ENCODE measurements at places on chromosomes 3 and 15. TPM values are rescaled to one million over a fixed set of nuclear protein-coding genes. Genes with fewer than 3 reads are reported as not detected.

NANOGP8 gene
- not detected for polyA plus RNA-seq

TRIM42 gene
- not detected for polyA plus RNA-seq

CNTN4 gene
- polyA plus RNA-seq: not detected

ZNF660 gene
- not detected for polyA plus RNA-seq

ANKRD34C gene
- not detected for polyA plus RNA-seq

ECE2 gene
- not detected for polyA plus RNA-seq

PPP1R14D gene
- polyA plus RNA-seq: not detected

DNA sequence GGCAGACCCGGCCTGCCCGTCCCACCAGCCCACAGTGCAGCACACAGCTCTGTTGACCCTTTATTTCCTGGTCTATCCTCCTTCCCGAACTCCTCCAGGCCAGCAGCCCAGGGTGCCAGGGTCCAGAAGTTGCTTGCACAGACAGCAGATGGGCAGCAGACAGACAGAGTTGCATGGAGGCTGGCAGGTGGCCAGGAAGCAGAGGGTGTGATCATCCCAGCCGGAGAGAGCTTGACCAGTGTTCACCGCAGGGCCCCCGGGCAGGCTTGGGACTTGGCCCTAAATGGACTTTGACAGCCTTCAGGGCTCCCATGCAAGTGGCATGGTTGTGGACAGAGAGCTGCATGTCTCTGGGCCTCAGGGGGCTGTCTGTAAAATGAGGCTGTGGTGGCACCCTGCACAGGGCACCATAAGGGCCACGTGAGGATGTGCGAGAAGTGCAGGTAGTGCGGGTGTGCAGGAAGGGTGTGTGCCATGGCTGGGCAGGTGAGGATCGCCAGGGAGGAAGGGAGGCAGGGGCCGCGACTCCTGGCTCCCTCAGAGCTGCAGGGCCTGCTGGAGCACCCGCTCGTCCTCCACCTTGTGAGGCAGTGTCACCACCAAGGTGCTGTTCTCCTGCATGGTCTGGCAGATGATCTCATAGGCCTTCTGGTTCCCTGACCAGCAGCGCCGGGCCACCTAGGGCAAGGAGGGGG, 6.3 kb upstream of the ZXDC start:
- no peak overlapping the region for H3K27ac ChIP-seq
- H3K4me3 ChIP-seq: no peak overlapping the region
- H3K4me1 ChIP-seq: no peaks in the 10 kb centered on the region

GRCh38 chr3:130820976-130821375, 72.9 kb upstream of the ATP2C1 start:
- DNase-seq: no peak
- H3K36me3 ChIP-seq: no peaks in the 10 kb centered on the region
- no peaks in the 10 kb centered on the region for H3K4me1 ChIP-seq
- no peaks in the 10 kb centered on the region for H3K27me3 ChIP-seq

DNA sequence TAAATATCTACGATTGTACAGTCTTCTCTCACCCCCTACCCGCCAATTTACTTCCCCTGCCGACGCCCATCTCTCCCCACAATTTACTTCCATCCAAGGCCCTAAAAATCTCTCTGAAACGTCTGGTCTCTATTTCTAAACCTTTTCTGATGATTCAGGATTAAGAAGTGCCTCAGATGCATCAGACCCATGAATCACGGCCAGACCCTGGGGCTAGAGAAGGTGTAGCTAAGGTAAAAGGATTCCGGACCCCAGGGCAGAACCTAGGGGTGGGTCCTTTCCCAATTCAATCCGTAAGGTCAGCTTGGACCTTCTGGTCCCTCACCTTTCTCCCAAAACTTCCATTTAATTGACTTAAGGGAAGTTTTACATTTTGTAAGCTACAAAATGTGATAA, 46.4 kb downstream of the LRIG1 start:
- no peak for DNase-seq
- H3K27ac ChIP-seq: no peak overlapping the region
- H3K4me3 ChIP-seq: no peak overlapping the region

DNA sequence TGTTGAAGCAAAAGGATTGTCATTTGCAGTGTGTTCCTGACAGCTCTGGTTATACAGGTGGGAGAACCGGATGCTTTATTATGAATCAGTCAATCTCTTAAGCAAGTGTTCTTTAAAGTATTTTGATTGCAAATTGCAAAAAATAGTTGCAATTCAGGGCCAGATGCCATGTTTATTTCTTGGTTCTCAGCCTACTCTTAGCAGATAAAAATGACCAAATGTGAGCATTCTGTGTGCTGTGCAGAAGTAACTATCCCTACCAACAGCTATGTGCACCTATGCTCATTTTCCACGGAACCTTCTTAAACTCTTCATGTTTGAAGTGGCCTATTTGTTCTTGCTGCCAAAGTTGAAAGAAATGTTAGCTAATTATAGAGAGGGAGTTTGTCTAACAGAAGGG, 262.3 kb upstream of the RASGRP1 start:
- DNase-seq: no peak
- H3K4me1 ChIP-seq: no peaks in the 10 kb centered on the region
- H3K27me3 ChIP-seq: no peaks in the 10 kb centered on the region
- H3K27ac ChIP-seq: no peak overlapping the region
- no peaks in the 10 kb centered on the region for H3K36me3 ChIP-seq

DNA sequence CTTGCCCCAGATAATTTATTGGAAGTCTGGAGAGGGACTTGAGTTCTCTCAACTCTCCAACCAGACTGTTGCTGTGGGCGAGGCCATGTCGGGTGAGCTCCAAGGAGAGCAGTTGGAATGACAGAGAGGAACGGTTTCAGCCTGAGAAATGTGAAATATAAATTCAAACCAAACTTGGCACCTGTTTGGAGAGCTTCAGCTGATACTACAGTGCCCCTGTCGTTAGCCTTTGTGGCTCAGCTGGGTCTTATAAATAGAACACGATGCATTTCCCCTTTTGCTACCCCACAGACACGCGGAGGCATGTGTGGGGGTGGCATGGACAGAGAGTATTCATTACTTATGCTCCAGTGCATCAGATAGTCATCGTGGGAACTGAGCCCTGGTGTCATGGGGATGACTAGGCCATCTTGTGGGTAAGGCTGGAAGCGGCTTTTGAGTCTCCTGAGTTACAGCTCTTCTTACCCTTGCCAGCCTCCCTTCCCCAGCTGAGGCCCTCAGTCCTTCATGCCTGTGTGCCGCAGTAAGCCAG, 15.6 kb downstream of the SMAD3 start:
- no peaks in the 10 kb centered on the region for H3K27me3 ChIP-seq
- no peak overlapping the region for H3K27ac ChIP-seq
- no peaks in the 10 kb centered on the region for H3K36me3 ChIP-seq
- no peak for DNase-seq
- peaks cover 89% of the 10 kb centered on the region for H3K4me1 ChIP-seq

- no peak for DNase-seq
- H3K27me3 ChIP-seq: no peaks in the 10 kb centered on the region
- peaks cover 9% of the 10 kb centered on the region for H3K4me1 ChIP-seq
- H3K36me3 ChIP-seq: no peaks in the 10 kb centered on the region
These were observed 4.3 kb downstream of the MAPK6 start for GRCh38 chr15:52023169-52023922.

DNA sequence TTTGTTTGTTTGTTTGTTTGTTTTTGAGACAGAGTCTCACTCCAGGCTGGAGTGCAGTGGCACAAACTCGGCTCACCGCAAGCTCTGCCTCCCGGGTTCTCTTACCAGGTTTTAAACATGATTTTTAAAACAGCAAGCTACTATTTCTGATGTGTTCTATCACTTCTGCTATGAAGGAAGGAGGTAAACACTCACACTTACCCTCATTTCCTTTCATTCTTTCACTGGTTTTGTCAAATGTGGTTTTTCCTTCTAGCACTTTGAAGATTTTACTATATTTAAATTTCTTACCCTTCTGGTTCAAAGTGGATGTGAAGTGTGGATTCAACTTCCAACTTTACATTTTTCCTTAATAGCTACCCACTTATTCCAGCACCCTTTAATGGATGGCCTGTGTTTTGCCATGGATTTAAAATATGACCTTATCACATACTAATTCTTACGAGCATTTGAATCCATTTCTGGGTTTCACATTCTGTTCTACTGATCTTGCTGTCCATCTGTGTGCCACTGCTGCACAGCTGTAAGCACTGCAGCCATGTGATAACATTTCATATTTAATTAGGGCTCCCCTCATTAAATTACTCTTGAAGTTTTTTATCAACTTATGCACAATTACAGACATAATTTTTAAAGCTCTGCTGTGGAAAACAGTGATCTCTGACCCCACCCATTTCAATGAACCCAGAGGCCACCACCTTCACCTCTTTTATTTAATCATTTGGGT, 42.3 kb downstream of the TXNRD3 start:
- DNase-seq: no peak
- no peak overlapping the region for H3K27ac ChIP-seq
- no peak overlapping the region for H3K4me3 ChIP-seq

DNA sequence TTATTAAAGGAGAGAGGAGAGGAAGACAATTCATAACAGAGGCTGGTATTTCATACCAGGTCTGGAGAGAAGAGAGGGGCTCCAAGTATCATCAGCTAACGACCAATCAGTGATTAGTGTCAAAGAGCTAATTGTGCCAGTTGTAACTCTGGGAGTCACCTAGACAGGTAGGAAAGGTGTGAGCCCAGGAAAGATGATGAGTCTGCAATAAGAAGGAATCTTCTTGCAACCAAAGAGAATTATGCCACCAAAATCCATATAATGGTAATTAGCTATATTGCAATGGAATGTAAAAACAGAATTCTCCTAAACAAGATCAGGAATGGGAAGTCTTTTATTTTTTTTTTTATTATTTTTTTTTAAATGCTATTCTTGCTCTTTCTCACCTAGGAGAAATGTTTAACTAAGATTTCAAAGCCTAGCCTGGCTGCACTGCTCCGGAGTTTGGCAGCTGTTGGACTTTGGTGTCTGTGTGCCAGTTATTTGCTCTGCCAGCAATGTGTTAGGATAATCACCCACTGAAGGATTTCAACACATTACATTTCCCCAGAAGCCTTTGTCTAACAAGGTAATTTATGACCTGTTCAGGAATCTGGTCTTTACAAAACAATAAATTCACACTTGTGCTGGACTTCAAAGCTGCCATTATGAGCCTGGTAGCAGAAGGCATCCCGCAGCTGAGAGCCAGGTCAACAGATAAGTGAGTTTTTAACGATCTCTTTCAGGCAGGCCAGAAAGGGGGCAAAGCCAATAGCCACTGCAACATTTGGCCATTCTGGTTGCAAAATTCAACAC, 89.4 kb downstream of the FOXB1 start:
- no peak overlapping the region for H3K4me3 ChIP-seq
- H3K4me1 ChIP-seq: no peaks in the 10 kb centered on the region
- no peak overlapping the region for H3K27ac ChIP-seq
- H3K27me3 ChIP-seq: no peaks in the 10 kb centered on the region

DNA sequence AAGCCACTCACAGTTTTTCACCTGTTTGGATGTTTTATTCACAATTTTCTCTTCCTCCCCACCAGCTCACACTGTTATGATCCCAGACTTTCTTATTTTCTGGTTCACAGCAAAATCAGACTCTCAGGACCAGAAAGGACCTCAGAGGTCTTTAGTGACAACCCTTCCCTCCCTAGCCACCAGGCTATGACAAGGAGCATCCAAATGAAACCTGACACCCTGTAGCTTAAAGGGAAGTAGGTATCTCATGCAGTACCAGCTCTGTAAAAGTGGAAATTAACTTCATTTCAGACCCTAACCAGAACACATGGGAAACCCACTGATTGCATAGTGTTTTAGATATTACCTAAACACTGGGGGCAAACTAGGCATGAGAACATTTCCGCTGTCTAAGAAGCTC, 45.3 kb downstream of the ATP13A5 start:
- H3K4me1 ChIP-seq: no peaks in the 10 kb centered on the region
- no peaks in the 10 kb centered on the region for H3K36me3 ChIP-seq
- H3K27me3 ChIP-seq: no peaks in the 10 kb centered on the region
- no peak for DNase-seq

GRCh38 chr3:149473357-149474249, 894 bp upstream of the TM4SF4 start:
- no peaks in the 10 kb centered on the region for H3K27me3 ChIP-seq
- H3K36me3 ChIP-seq: no peaks in the 10 kb centered on the region
- no peak overlapping the region for H3K4me3 ChIP-seq
- H3K27ac ChIP-seq: no peak overlapping the region

GRCh38 chr3:187957165-187957581, 196.8 kb upstream of the LPP start:
- no peaks in the 10 kb centered on the region for H3K36me3 ChIP-seq
- no peak overlapping the region for H3K27ac ChIP-seq
- H3K27me3 ChIP-seq: no peaks in the 10 kb centered on the region
- DNase-seq: no peak

GRCh38 chr15:67304778-67305177, 50.2 kb downstream of the IQCH start:
- DNase-seq: no peak
- H3K36me3 ChIP-seq: no peaks in the 10 kb centered on the region
- no peaks in the 10 kb centered on the region for H3K4me1 ChIP-seq
- H3K27ac ChIP-seq: no peak overlapping the region
- no peak overlapping the region for H3K4me3 ChIP-seq

- peaks cover 8% of the 10 kb centered on the region for H3K36me3 ChIP-seq
- H3K27ac ChIP-seq: peak overlapping the region; percentile 36
- H3K27me3 ChIP-seq: no peaks in the 10 kb centered on the region
These were observed 52.4 kb downstream of the KLF13 start for GRCh38 chr15:31379042-31379441.
